Effector CD8-positive, alpha-beta T cell (primary cell): ENCODE measurements at places on chromosomes 5 and 9.

DNA sequence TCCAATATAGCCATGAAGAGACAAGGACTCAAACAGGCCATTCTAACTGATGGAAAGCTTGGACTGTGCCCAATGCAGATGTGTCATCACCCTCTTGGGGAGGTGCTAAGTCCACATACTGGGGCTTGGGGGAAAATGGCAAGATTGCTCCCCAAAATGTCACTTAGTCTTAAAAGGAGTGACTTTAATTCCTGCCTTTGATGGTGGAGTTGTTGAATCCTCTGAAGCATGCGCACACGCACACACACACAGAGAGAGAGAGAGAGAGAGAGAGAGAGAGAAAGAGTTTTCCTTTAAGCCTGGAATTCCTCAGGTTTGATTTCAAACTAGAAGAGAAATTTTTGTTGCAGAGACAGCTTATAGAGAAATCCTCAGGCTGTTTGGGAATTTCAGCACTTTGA is 161.9 kb upstream of the GAS1 start:
- no peak for DNase-seq

DNA sequence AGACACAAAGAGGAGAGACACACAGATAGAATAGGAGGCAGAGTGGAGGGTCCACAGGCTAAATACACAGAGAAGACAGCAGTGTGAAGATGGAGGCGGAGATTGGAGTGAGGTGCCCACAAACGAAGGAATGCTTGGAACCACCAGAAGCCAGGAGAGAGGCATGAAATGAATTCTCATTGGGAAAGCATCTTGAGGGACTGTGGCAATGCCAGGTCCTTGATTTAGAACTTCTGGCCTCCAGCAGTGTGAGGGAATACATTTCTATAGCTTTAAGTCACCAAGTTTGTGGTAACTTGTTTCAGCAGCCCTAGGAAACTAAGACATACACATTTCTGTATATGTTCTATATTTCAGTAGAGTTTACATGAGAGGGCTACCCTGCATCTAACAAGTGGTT is 396.6 kb upstream of the ZNF608 start:
- DNase-seq = no peak

GRCh38 chr9:107226421-107226820 is 56.7 kb upstream of the RAD23B start:
- no peak for DNase-seq

GRCh38 chr5:158843305-158843704 is 256.4 kb downstream of the EBF1 start:
- no peak for DNase-seq

GRCh38 chr9:126763130-126763764 is 41.6 kb upstream of the ZBTB43 start:
- DNase-seq = no peak

DNA sequence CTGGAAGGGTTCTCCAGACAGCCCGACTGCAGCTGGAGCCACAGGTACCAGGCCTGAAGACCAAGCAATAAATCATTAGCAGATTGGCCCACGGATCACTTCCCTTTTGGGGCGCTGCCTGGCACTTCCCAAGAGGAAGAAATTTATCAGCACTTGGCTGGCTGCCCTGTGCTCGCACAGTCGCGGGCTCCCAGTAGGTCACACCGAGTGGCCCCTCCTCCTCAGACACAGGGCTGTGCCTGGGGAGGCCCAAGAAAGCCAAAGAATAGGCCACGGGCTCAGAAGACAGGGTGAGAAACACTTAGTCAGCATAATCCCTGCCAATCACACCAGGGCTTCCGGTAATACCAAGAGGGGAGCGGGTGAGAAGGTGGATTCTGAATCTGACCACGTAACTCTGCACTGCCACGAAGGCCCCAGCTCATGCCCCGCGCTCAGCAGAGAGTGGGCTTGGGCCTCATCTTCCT is 115.7 kb upstream of the MSX2 start:
- DNase-seq = no peak

DNA sequence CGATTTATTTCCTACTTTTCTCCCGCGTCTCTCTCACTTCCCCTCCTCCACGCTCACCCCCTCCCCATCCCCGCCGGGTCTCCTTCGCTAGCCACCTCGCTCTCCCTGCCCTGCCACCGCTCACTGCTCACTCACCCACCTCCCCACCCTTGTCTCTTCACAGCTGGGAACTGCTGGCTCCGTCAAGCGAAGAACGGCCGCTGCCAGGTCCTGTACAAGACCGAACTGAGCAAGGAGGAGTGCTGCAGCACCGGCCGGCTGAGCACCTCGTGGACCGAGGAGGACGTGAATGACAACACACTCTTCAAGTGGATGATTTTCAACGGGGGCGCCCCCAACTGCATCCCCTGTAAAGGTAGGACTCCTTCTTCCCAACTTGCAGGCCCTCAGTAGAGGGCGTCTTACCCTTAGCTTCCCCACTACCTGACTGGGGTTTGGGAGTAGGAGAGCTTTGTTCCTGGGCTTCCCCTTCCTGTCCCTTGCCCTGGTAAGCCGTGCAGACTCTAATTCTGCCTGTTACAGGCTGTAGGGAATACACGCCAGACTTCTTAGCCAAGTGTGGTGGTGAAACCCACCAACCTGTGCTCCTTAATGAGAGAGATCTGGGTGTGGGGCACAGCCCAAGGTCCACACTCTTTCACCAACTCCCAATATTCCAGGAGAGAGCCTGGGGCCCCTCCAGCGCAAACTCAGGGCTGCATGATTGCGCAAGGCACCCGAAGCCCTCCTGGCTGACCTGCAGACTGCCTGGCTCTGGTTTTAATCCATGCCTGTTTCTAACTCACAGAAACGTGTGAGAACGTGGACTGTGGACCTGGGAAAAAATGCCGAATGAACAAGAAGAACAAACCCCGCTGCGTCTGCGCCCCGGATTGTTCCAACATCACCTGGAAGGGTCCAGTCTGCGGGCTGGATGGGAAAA is 2.5 kb downstream of the FST start:
- DNase-seq = no peak

DNA sequence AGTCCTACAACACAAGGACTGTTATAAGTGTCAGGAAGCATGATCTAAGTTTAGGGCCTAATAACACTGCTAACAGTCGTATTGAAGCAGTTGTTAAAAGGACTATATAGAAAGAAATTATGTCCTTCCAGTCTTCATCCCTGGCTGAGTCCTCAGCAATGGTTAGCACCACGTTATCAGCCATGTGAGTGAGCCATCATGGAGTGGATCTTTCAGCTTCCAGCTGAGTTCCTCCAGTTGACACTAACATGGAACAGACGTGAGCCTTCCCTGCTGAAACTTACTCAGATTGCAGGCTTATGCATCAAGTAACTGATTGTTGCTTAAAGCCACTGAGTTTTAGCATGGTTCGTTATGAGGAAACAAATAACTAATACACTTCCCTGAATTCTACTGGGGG is 21.5 kb upstream of the GPBP1 start:
- DNase-seq = no peak

- DNase-seq = no peak
Measured at GRCh38 chr5:55440188-55440646, 94.5 kb downstream of the PLPP1 start.

GRCh38 chr9:86908261-86908660 is 39.0 kb downstream of the GAS1 start:
- DNase-seq = no peak

DNA sequence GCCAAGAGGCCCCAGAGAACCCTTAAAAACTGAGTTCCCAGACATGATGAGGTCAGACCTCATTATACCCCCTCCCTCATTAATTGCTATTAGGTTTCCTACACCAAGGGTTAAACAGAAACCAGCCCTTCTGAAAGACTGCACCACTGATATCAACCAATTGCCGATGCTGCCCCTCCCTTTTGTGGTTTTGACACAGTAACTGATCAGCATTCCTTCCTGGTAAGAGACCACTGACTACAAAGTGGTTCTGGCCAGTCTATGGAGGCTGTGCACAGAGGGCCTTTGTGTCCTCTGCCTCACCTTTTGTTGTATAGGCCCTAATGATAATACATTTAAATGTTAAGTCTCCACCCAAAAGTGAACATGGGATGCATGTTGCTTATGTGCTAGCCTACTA is 201.5 kb downstream of the FRMD3 start:
- no peak for DNase-seq

GRCh38 chr5:93782978-93783377 is 41.6 kb upstream of the POU5F2 start:
- DNase-seq = no peak

DNA sequence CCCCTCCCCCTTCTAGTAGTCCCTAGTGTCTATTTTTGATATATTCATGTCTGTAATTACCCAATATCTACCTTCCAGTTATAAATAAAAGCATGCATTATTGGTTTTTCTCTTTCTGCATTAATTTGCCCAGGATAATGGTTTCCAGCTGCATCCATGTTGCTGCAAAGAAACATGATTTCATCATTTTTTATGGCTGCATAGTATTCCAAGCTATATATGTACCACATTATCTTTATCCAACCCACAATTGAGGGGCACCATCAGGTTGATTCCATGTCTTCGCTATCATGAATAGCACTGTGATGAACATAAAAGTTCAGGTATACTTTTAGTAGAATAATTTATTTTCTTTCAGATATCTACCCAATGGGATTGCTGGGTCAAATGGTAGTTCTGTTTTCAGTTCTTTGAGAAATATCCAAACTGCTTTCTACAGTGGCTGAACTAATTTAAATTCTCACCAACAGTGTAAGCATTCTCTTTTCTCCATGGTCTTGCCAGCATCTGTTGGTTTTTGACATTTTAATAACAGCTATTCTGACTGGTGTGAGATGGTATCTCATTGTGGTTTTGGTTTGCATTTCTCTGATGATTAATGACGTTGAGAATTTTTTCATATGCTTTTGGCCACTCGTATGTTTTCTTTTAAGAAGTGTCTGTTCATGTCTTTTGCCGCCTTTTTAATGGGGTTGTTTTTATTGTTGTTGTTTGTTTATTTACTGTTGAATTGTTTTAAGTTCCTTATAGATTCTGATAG is 746.1 kb upstream of the MEF2C start:
- DNase-seq = no peak

GRCh38 chr9:9392755-9393154 is 1220.0 kb downstream of the PTPRD start:
- DNase-seq = no peak

- DNase-seq = no peak
Measured at GRCh38 chr5:178223196-178223773, 9.3 kb downstream of the PHYKPL start.

GRCh38 chr5:125315306-125315705 is 568.9 kb upstream of the ZNF608 start:
- DNase-seq = no peak

- no peak for DNase-seq
Measured at GRCh38 chr5:56307714-56308333, 74.7 kb upstream of the ANKRD55 start.

GRCh38 chr9:99303177-99303576 is 81.1 kb downstream of the SEC61B start:
- DNase-seq = no peak

- DNase-seq = no peak
Measured at GRCh38 chr9:22005702-22006606, 3.2 kb downstream of the CDKN2B start.

GRCh38 chr5:138603249-138603920 is 28.2 kb upstream of the HSPA9 start:
- no peak for DNase-seq

- no peak for DNase-seq
Measured at GRCh38 chr9:74824654-74825053, 63.1 kb downstream of the TRPM6 start.

GRCh38 chr9:136265561-136266355 is 20.1 kb upstream of the QSOX2 start:
- DNase-seq = no peak

GRCh38 chr5:108260117-108260857 is 121.6 kb downstream of the FBXL17 start:
- peak; percentile 26 for DNase-seq

DNA sequence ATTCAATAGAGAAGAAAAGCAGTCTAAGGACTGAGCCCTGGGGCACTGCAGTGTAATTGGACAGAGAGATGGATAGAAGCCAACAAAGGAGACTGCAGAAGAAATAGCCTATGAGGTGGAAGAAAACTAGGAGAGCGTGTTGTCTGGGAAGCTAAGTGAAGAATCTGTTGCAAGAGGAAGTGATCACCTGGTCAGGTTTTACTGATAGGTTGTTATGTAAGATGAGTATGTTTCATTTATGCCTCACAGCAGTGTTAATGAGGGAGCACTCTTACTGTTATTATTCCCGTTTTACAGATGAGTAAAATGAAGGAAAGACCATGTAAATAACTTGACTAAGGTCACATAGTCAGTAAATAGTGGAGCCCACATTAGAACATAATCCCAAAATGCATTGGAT is 80.0 kb upstream of the GRHPR start:
- no peak for DNase-seq

DNA sequence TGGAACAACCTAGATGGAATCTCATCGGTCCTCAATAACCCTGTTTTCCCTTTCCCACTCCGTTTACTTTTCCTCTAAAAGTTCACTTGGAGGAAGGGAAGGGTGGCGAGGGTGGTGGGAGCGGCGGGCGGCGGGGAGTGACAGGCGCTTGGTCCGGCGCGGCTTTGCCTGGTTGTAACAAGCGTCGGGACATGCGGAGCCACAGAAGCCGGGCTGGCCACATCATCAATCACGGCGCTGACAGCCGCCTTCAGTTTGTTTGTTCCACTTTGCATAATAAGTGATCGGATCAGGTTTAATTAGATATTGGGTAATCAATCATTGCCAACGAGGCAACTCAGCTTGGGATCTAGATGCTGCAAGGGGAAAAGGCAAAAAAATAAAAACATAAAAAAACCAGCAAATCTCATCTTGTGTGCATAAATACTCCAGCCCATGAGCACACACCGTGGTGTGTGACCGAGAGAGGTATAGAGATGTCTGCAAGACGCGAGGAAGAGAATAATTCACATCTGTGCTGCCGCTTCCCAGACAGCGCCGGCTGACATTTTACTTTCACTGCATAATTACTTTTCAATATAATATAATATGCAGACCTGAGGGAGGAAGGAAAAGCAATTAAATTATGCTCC is 396.2 kb upstream of the IRX4 start:
- DNase-seq = no peak

GRCh38 chr9:104838958-104839357 is 75.0 kb downstream of the NIPSNAP3B start:
- no peak for DNase-seq

- no peak for DNase-seq
Measured at GRCh38 chr9:92119586-92119985, 4.4 kb upstream of the SPTLC1 start.

DNA sequence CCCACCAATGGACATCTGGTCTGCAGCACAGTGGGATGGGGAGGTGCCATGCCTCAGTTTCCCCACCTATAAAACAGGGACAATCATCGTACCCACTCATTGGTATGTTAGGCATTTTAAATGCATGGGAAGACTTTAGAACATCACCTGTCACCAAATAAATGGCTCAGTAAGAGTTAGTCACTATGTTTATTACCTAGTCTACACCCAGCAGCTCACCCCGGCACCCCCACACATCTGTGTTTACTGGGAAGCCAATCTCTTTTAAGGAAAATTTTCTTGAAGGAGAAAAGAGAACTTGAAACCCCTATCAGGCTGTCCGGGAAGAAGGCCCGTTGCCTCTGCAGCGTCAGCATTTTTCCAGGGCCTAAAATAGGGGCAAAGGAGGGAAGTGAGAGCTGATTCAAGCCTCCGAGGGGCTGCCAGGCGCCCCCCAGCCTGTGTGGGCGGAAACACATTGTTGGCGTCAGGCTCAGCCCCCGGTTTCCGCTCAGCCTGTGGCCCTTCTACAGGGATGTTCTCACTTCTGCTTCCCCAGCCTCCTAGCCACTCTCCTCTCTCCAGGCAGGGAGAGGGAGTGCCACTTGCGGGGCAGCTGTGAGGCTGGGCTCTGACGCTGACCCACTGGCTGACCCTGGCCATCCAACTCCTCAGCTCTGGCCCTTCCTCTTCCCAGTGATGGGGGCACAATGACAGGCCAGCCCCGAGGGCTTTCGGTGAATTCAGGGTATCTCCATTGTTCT is 4.6 kb downstream of the CSF1R start:
- no peak for DNase-seq

GRCh38 chr5:10604975-10605374 is 41.1 kb downstream of the ANKRD33B start:
- DNase-seq = no peak
